Stimulated activated CD4-positive, alpha-beta T cell treated with anti-CD3 and anti-CD28 coated beads, TNF-alpha, amount 100 ng/mL, for 24 hours (primary cell): ENCODE measurements at places on chromosomes 13 and 19.

GRCh38 chr19:46367426-46367825, 20.5 kb downstream of the PPP5C start:
- DNase-seq, result no peak

DNA sequence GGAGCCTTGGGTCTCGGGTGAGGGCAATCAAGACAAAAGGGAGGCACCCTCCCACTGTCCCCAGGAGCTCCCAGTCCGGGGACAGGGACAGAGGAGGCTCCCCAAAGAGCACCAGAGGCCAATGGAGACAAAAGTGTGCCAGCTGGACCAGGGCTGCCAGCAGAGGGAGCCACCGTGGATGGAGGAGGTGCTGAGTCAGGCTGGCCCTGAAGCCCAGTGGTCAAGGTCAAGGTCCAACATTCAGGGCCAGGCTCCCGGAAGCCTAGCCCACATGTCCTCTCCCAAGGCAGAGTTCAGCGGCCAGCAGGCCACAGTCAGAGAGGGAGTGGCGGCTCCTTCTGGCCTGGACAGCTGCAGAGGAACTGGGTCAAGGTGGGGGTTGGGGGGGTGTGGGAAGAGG, 8.4 kb downstream of the COL5A3 start:
- no peak for DNase-seq

- DNase-seq, result peak; percentile 29
Observed at GRCh38 chr13:40271931-40272775, 394.3 kb downstream of the FOXO1 start.

DNA sequence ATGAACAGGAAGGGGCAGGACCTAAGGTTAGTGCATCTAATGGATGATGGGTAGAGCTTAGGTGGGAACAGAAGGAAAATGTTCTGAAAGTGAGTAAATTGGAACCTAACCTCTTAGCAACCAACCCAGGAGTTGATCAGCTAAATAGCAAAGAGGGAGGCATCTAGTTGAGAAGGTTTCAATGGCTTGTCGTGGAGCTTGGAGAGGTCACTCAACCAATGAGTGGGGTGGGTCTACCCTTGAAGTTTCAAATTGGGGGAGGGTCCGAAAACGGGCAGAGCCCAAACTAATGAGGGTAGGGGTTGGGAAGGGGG, 5.7 kb upstream of the SHKBP1 start:
- no peak for DNase-seq

- DNase-seq, result no peak
Observed at GRCh38 chr13:26007261-26008125, 44.3 kb downstream of the SHISA2 start.

GRCh38 chr19:28556371-28556770, 656.6 kb downstream of the UQCRFS1 start:
- no peak for DNase-seq
